AG04450 (cell line): ENCODE measurements at places on chromosomes 3 and 15. TPM values are rescaled to one million over a fixed set of nuclear protein-coding genes. Genes with fewer than 3 reads are reported as not detected.

GRCh38 chr3:192888190-192888589, 29.5 kb downstream of the MB21D2 start:
- DNase-seq, result no peak

DNA sequence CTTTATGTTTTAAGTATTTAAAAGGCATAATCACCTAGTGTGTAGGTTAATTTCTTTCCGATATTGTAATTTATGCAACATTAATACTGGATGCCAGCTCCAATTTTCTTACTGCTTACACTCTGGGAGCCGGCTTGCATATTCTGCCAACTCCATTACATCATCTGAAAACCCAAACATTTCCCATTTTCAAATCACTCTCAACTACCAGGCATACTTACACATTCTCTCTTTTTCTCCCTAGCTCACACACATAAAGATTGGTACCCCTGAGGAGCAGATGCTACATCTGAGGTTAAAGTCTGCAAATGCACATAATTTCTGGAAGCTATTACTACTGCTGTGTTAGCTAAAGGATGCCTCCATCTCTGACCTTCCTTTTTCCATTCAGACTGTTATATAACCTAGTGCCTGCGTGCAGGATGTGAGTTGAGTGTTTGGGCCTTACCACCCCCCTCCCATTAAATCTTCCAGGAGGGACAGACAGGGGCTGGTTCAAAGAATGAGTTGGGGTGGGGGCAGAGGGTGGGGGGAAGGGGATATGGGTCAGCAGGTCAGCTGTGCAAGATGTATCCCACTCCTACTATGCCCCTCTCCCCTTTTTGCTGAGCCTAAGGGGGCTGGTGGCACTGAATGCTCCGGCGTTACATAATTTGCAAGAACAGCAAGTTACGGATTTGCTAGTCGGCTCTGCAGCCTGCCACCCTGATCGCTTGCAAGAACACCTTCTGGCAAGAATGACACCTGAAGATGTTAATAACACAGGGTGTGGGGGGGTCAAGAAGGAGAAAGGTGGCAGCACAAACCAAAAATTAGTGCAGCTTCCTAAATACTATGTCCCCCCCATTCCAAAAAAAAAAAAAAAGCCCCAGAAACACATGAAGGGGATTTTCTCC, 2.5 kb downstream of the RORA start:
- DNase-seq, result no peak

DNA sequence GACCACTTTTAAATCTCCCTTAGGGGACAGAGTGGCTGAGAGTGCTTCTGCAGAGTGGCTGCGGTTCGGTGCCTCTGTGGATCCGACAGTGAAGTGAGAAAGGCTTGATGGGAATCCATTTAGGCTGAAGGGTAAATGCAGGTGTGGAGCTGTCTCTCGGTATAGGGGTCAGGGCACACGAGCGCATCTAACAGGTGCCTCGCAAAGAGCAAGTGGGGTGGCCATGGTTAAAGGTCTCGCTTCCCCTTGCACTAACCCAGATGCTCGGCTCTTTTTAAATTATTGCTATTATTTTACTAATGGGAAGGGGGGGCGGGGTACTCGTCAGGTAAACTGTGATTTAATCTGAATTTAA, 598 bp upstream of the GJD2 start:
- no peak for DNase-seq

- DNase-seq, result no peak
These were observed 228.7 kb downstream of the VPS13C start for GRCh38 chr15:61831505-61831921.

DNA sequence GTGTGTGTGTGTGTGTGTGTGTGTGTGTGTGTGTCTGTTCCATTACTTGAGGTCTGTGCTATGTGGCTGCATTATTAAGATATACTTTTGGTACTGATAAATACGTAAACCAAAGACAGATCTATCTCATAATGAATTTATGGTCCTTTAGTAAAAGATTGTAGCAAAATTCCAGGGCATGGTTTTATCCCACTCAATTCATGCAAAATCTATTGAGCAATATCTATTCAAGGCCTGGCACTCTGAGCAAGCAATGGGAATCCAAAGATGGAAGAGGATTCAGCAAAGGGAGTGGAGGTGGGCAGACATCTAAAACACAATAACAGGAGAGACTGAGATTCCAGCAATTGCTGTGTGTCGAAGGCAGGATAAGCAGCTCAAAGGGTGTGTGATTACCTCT, 86.8 kb downstream of the RFTN1 start:
- no peak for DNase-seq

DNA sequence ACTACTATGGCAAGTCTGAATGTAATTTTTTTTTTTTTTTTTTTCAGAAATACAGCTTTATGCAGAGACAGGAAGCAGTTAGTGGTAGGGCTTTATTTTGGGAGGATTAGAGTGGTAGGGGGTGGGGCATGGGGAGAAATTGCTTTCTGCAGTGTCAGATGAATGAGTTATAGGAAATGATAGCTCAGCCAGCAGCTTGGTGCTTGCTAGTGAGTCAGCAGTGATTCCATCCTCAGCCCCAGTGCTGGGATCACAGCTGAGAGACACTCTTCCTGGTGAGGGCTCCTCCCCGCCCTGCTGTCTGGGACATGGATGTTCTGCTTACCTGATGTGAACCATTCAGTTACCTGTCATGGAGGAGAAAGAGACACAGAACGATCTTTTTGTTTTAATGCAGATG, 39.6 kb downstream of the SEMA6D start:
- peak; percentile 44 for DNase-seq

GRCh38 chr15:38593524-38593923, 28.9 kb upstream of the RASGRP1 start:
- no peak for DNase-seq

- DNase-seq, result no peak
These were observed 1214.0 kb downstream of the ROBO2 start for GRCh38 chr3:78253860-78254259.

GRCh38 chr3:131711114-131711768, 208.5 kb upstream of the MRPL3 start:
- DNase-seq, result no peak

DNA sequence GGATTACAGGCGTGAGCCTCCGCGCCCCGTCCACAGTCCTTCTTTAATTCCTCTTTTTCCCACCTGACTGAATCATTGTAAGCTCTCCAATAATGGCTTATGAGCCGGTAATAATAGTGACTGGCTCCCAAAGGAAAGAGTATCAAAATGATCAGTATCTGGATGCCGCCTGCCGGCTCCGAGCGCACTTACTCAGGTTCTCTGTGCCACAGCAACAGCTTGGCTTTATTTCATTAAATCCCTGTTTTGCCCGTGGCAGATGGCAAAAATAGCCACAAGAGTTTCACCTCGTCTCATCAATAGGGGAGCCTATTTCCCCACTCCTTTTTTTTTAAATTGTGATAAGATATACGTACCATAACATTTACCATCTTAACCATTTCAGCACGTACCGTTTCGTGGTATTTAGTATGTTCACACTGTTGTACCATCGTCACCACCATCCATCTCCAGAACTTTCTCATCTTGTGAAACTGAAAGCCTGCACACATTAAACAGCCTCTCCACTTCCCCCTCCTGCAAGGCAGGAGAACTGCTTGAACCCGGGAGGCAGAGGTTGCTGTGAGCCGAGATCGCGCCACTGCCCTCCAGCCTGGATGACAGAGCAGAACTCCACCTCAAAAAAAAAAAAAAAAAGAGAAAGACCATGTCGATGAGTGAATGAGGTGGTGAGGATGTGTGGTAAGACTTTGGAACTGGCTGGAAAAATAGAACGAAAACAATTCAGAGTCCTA, 80.7 kb upstream of the DLG1 start:
- DNase-seq, result no peak

DNA sequence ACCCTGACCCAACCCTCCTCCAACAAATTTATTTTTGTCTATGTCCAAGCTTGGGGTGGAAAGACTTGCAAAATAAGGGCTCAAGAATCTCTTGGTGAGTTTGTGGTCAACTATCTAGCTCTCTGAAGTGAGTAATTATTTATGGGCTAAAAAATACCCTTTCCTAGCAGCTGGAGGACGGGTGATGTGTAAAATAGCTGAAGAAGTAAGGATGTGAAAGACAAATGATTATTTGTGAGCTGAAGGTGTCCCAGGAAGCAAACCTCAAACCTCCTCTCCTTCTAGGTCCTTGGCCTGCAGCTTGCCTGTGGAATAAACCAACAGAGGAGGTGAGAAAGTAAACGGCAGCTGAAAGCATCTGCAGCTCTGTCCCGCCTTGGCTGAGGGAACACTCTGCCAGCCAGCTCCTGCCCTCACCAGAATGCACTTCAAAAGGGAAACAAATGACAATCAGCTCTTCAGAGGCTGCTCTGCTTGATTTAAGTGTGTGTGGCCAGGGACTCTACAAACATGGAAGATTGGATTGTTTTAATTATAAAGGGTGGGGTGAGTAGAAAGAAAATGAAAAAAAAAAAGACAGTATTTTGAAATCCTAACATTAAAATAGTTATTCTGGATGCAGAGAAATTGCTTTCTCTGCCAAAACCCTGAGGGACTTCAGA, 60.3 kb downstream of the TM4SF4 start:
- DNase-seq, result no peak

GRCh38 chr3:66603151-66603611, 102.4 kb upstream of the LRIG1 start:
- DNase-seq, result no peak

DNA sequence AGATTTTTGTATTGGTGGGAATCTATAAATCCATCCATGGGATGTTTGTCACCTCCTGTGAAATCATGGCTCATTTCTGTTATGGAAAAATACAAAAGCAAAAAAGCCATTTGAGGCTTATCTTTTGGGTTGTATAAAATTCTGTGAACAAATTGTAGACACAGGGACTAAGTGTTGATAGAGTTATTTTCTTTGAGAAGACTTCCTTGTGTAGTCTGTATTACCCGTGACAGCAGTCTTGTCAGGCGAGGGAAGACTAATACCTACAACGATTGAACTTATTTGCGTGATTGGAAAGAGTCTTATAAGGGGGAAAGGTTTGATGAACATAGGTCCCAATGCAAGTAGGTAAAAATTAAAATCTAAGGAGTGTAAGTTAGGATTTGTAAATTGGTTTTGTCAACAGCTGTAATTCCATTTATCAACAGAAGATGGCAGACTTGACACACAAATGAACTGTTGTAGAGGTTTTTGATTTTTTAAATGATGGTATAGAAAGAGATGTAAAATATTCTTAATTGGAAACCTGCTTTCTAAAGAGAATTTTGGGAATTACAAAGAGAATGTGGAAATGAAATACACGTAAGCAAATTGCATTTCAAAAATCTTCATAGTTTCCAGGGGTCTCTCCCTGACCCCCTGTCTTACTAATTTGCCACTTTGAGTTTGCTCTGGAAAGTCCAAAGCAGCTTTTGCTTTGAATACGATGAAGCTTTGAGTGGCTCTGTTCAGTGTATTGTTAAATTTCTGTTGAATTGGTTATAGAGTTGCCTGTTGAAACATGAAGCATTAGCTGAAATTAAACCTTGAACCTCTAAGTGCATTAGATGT, 33.2 kb downstream of the SLC25A26 start:
- DNase-seq, result no peak

- DNase-seq, result no peak
These were observed 701 bp downstream of the OSBPL11 start for GRCh38 chr3:125594581-125595011.

ASB14 gene
- polyA plus RNA-seq, result not detected in 2 replicates

SERPINI2 gene
- not detected in 2 replicates for polyA plus RNA-seq

RASL12 gene
- polyA plus RNA-seq, result 11.4 and 13.8 TPM in 2 replicates

CMTM6 gene
- 59.6 and 76.3 TPM in 2 replicates for polyA plus RNA-seq

MEIS2 gene
- 31.7 and 33.4 TPM in 2 replicates for polyA plus RNA-seq

CALML4 gene
- polyA plus RNA-seq, result 0.77 and 1.6 TPM in 2 replicates

TLR9 gene
- polyA plus RNA-seq, result 0.02 and 0.05 TPM in 2 replicates

WNT5A gene
- 168 and 203 TPM in 2 replicates for polyA plus RNA-seq

SKOR1 gene
- polyA plus RNA-seq, result 0.02 TPM in 2 replicates
